Caudate nucleus (tissue), 63 donors: ENCODE measurements at places on chromosomes 16 and 17.

DNA sequence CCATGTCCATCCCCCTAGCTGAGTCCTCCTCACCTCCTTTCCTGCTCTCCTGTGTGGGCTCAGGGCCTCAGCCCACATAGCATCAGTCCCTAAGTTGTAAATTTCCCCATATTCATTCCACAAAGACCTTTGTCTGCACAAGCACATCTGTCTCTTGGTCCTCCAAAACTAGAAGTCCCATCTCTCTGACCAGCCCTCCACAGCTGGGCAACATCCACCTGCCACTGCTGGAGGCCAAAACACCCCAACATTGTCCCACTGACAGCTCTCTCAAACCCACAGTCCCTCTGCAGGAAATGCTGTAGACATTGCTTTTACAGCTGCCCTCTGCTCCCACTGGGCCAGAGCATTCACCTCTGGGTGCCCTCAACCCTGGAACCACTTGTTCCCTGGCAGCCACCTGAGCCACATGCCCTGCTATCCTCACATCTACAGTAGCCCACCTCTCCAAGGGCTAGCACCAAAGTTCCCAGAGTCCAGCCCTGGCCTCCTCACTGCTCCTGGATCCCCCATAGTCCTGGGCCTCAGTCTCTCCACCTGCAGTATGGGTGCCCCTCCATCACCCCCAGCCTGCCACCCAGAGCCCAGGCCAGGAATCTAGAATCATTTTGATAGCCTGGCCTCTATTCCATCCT, 1722.7 kb downstream of the TP53TG3F start:
- no peak for DNase-seq

DNA sequence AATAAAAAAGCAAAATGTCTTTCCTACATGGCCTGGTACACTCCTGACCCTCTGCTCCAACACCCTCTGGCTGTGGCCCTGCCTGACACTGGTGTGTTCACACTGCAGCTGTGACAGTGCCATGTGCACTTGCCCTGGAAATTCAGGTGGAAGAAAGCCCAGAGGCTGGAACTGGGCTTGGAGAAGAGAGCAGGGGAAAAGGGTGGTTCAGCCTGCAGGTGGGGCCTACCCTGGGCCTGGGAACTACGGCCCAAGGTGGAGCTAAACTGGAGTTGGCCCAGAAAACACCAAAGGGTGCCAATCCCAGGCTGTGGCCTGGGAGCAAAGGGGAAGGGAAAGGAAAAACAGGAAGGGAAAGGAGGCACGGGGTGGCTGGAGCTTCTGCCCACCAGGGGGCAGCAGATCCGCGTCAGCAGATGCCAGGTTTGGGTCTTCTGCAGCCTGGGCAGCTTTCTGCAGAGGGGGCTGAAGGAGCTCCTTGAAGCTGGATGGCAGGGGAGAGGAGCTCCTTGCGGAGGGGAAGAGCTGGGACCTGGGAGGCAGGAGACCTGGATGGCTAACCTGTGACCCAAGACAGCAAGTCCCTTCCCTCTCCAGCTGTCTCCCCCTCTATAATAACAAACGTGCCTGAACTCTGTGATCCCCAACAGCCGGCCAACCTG, 15.4 kb upstream of the CTCF start:
- DNase-seq = peak; percentile 59

DNA sequence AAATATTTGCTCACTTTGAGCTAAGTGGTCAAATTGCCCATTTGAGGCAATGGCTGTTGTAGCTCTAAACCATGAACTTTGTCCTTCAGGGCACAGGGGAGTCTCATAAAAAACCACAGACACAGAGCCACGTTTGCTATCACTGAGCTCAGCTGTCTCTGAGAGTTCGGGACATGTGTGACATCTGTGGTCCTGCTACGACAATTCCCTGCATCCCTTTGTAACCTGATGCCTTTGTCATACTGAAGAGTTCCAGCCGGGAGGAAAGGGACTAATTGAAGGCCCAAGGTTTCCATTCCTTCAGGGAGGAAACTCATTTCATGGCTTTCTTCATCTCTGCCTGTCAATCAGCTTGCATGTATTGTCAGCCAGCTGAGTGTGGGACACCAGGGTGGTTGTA, 599.4 kb upstream of the CDH5 start:
- DNase-seq = no peak

- DNase-seq = no peak
Observed at GRCh38 chr17:9324864-9325263, 250.8 kb downstream of the STX8 start.

GRCh38 chr16:27703545-27703944, 153.6 kb downstream of the KATNIP start:
- DNase-seq = no peak

- no peak for DNase-seq
Observed at GRCh38 chr17:78918979-78919378, 6.2 kb downstream of the TIMP2 start.

- DNase-seq = no peak
Observed at GRCh38 chr17:78652913-78653312, 75.7 kb upstream of the DNAH17 start.

GRCh38 chr17:62679866-62680377, 52.5 kb downstream of the MRC2 start:
- DNase-seq = no peak

DNA sequence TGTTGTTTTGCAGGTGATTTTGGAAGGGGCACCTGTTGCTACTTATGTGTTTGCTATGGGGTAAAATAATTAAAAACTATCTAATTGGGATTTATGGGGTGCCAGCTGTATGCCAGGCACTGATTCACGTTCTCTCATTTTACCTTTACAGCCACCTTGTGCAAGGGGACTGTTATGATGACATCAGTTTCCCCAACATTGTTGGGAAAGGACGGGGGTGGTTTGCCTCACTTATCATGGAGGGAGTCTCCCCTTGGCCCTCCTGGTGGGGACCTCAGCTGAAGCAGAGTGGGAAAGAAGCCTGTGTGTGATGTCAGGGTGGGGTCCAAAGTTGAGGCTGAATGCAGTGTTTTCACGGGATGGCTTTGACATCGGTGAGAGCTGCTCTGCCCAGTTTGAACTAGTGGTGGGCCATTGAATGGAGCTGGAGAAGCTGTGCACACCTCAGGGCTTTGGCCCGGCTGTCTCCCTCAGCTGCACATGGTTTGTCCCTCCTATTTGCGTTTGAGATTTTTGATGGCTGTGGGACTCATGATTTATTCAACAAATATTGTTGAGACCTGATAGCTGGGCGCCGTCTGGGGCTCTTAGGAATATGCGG, 36.1 kb downstream of the CMIP start:
- DNase-seq = no peak

DNA sequence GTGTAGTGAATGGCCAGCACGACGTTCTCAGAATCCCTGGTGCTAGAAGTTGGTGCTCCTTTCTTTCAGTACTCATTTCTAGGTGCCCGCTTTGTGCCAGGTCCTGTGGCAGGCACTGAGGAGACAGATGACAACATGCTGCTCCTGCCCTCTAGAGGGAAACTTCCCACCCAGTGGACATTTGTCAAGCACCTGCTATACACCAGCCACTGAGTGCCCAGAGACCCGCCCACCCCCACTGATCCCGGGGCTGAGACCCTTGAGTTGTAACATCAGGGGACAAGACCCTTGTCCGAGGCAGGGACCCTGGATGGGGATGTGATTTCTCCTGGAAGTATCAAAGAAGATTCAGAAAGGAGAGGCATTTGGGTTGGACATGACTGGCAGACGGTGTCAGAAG, 25.1 kb downstream of the UNC13D start:
- no peak for DNase-seq
